Right renal pelvis (tissue), 4 donors: ENCODE measurements at places on chromosomes 7 and 10. TPM values are rescaled to one million over a fixed set of nuclear protein-coding genes. Genes with fewer than 3 reads are reported as not detected.
A peak's percentile ranks its signal among the peaks of the same experiment; 100 is the strongest.

DNA sequence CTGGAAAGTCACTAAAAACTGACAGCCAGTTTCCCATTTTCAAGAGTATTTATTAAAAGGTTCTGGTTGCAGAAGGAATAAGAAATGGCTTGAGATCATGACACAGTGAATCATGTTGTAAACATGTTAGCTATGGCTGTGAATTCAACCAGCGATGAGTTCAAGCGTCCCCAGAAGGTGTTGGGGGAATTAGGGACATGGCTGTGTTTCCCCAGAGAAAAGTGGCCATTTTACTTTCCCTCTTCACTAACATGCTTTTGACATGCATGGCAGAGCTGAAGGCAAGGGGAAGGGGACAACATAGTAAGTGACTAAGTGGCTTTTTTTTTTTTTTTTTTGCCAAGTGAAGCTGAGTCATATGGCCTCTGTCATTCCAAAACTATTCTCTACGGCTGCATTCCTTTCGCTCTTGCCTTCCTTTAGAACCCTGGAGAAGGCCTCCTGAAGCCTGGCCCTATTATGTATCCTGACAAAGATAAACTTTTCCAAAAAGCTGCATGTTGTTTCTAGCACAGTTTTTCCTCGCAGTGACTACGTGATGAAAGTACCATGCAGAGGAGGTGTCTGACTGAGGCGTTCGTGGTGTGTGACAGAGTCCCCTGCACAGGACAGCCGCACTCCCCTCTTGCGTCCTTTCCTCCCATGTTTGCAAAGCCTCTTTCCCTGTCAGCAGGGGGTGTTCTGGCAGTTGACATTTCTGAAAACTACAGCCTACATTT is 46.9 kb downstream of the EGFR start:
- DNase-seq = no peak

DNA sequence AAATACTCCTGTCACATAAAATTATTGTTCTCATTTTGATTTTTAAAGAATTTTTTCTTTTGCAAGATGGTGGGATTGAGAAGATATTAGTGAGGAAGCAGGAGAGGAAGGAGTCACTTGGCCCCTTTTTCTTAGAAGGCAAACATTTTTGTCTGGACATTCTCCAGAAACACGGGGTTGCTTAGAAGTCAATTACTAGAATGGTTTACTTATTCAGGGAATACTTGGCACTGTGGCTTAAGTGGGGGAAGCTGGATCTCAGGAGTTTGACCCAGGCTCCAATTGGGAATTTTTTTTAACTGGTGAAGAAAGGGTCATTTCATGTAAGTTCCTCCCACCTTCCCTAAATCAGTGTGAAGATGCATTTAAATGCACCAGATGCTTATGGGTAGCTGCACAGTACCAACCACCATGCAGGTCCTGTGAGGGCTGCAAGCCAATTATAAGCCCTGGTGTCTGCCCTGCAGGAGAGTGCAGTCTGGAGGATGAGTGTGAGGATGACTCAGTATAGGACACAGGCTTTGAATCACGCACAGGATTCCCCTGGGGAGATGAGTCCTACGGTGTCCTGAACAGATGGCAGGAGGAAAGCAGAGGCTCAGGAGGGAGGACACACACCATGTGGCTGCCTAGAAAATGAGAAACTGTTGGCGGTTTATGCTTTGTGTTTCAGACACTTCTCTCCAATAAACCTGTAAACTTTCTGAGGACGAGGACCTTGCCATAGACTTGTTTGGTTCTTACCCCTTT is 299.1 kb downstream of the PLXNA4 start:
- DNase-seq = peak; percentile 20

- no peak for DNase-seq
These were observed 34.6 kb upstream of the MALRD1 start for GRCh38 chr10:19014034-19014433.

DNA sequence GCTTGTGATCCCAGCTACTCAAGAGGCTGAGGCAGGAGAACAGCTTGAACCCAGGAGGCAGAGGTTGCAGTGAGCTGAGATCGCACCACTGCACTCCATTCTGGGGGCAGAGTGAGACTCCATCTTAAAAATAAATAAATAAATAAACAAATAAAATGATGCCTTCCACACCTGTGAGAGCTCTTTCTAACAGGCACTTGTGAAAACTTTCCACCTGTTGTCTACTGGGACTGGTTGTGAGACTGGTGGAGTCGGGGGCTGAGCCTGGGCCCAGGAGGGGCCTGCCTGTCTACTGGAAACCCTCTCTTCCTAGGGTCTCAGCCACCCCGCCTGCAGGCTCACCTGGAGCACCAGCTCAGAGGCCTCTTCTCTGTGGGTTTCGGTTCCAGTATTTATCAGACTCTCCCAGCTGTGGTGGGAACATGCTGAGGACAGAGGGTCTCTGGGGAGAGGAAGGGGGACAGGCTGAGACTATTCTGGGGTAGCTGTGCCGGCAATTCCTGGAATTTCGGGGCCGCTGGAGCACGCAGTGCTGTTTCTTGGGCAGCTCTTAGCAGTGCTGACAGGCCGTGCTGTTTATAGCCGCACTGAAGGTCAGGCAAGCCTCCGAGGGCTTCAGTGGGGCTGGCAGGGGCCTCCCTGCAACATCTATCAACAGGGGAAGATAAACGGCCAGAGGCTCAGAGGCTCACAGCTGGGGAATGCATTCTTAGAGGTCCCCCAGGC is 3.8 kb downstream of the LDB3 start:
- DNase-seq = no peak

DNA sequence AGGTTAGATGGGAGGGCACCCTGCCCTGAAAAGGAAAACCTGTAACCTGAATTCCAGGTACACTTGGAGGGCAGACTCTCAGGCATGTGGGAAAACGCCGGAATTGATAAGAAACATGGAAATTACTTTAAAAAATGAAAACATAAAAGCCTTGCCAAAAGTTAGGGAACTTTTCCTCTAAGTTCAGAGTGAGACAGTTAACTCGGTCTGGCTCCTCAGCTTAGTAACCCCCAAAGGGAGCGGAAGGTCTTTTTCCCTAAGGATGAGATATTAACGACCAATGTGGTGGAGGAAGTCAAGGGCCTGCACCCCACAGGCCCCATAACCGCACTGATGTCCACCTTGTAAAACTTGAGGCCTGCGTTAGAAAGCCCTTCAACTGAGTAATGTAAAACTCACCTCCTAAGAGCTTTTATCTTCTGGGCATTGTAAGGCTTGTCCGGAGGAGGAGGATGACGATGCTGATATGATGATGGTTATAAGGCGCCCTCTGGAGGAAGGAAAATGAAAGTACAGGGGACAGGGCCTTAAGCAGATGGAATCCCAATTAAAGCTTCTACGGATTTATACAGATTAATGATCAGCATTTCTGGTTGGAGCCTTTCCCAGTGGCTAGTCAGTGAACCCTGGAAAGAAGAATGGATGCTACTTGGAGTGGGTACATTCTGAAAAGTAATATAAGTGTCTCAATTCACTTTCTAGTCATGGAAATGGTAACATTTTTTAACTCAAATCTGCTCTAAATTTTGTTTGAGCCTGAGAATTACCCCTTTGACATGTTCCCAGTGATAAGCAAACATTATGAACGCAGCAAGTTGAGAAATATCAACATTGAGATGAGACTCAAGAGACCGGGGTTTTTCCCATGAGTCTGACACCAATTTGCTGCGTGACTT is 694 bp downstream of the COL1A2 start:
- DNase-seq = no peak

- DNase-seq = no peak
These were observed 135.6 kb downstream of the CHN2 start for GRCh38 chr7:29330136-29330535.

DNA sequence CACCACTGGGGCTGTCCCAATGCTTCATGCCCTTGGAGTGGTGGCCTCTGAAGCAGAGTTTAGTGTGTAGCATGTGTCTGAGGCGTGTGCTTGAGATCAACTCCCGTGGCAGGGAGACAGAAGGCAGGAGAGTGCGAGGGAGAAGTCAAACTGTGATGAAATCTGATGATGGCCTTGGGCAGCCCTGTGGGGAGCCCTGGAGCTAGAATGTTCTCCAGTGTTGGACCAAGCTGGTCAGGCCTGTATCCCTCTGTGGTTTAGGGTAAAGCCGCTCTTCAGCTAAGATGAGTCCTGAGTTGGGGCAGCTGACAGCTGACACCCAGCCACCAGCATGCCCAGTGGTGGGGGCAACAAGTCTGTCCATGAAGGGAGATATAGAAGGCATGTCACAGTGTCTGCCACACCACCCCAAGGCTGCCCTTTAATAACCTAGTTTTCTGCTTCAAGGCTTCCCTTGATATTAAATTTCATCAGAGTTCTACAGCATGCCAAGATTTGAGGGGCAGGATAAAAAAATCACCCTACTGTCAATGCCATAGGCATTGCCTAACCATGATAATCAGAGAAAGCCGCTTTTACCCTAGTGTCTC is 170.5 kb upstream of the SVIL start:
- no peak for DNase-seq

The GNGT1 gene
- 0.11 TPM for polyA plus RNA-seq

The WDR86 gene
- polyA plus RNA-seq = 26.3 TPM

The UCMA gene
- polyA plus RNA-seq = not detected
